ENCODE measurements at places on chromosomes 4 and X. TPM values are rescaled to one million over a fixed set of nuclear protein-coding genes. Genes with fewer than 3 reads are reported as not detected.

DNA sequence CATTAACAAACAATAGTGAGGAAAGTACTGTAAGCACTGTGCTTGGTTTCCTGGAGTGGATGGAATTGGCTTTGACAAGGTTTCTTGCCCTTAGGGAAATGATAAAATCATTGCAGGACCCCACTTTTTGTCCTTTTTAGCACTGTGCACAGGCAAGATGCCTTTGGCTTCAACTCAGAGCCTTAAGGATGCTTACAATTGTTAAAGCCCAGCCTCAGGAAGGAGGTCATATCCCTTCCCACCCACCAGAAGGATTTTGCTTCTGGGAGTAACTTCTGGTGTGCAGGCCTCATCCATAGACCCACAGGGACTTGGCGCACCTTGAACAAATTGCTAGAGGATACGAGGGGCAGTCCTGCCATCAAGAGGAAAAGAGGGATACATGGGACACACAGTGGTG is 44.5 kb downstream of the STARD8 start:
- no peak for DNase-seq

- DNase-seq = no peak
Measured at GRCh38 chrX:44507292-44507691, 35.4 kb downstream of the FUNDC1 start.

DNA sequence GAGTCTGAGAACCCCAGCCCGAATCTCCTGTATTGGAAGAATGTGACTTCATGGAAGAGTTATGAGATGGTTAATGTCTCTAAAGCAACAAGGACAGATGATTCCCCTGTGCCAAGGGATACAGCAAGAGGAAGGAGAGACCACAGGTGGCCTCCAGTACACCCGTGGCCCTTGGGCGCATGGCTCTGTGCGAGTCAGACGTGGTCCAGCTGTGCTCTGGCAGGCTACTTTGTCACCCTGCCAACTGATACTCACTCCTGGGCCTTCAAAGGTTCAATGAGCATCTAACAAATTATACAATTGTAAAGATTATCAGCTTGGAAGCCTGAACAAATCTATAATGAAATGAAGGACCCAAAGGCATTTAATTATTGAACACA is 71.7 kb downstream of the NYX start:
- DNase-seq = no peak

- no peak for DNase-seq
Measured at GRCh38 chr4:176276710-176277109, 7.7 kb upstream of the ASB5 start.

GRCh38 chrX:20995829-20996228 is 378.4 kb upstream of the CNKSR2 start:
- DNase-seq = no peak

- no peak for DNase-seq
Measured at GRCh38 chrX:2697741-2698299, 6.7 kb downstream of the CD99 start.

DNA sequence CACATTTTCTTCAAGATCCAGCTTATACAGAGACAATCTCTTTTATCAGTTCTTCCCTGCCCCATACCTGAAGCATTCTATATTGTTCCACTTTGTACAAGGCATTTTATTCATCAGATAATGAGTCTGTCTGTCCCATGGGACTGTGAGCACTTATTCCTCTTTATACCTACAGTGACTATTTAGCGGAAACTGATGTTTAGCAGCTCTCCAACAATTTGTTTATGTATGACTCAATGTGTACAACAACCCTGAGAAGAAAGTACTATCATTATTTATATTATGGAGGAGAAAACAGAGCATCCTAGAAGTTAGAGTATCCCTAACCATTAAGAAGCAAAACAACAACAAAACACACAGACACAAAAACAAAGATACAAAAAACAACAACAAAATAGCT is 306.5 kb downstream of the PRDM5 start:
- no peak for DNase-seq

- no peak for DNase-seq
Measured at GRCh38 chrX:18210470-18210869, 10.2 kb downstream of the BEND2 start.

DNA sequence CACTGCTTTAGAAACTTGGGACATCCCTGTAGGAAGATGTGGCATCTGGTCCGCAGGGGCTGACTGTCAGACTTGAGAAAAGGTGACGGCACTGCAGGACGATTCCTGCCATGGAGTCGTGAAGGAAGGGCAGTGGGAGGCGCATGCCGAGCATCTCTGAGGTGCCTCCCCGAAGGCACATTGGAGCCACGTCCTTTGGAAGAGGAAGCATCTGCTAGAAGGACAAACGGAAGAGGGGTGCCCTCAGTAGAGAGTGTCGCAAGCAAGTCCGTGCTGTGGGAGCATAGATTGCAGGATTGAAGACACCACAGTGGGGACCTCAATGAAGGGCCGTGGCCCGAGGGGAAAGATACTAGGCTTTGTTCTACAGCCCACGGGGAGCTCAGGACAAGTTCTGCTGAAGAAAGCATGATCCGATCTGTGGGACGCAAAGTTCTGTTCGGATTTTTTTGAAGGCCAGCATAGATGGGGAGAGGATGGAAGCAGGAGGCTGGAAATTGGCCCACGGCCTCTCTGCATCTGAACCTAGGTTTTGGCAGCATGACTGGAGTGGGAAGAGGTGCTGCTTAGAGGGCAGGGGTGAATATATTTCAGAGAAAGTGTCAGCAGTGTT is 24.2 kb upstream of the HELT start:
- DNase-seq = no peak

DNA sequence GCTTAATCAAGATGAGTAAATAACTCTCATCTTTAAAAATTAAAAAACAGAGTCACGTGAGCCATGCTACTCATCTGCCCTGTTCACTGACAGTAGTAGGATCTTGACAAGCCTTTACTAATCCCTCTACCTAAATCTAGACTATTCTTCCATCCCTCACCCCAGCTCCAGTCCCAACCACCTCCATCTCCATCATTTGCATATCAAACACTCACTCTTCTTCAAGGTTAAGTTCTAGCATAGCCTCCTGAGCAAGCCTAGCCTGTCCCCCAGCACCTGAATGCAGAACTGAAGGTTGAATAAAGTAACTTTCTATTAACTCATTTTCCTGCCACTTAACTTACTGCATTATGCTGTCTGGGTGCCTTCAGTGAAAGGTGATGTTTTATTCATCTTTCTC is 72.5 kb downstream of the YIPF7 start:
- no peak for DNase-seq

DNA sequence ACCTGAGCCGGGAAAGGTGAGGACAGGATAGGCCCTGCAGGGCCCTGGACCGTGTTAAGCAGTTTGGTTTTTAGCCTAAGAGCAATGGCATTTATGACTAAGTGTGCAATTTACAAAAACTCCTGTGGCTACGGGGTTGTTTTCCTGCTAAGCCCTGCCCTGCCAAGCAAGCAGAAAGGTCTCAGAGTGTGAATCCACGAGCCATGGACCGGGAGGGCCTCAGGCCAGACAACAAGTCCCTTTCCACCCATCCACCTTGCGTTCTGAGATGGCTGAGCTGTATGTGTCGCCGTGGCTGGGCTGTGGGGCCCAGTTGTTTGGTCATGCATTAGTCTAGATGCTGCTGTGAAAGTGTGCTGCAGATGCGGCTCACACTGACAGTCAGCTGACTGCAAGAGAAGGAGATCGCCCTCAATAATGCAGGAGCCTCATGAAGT is 33.9 kb upstream of the AFAP1 start:
- no peak for DNase-seq

- DNase-seq = no peak
Measured at GRCh38 chr4:53515076-53515475, 76.2 kb downstream of the LNX1 start.

- no peak for DNase-seq
Measured at GRCh38 chr4:137470806-137471205, 61.5 kb downstream of the PCDH18 start.

GRCh38 chr4:102641793-102642192 is 119.0 kb downstream of the MANBA start:
- DNase-seq = no peak

GRCh38 chr4:152999346-153000075 is 63.4 kb downstream of the FHDC1 start:
- DNase-seq = no peak

GRCh38 chr4:115844180-115844579 is 730.8 kb upstream of the NDST4 start:
- DNase-seq = no peak

GRCh38 chr4:26319949-26320537 is 771 bp upstream of the RBPJ start:
- no peak for DNase-seq

GRCh38 chr4:154998284-154998683 is 210.2 kb upstream of the NPY2R start:
- DNase-seq = no peak

- DNase-seq = no peak
Measured at GRCh38 chrX:40467454-40467853, 113.3 kb upstream of the ATP6AP2 start.

DNA sequence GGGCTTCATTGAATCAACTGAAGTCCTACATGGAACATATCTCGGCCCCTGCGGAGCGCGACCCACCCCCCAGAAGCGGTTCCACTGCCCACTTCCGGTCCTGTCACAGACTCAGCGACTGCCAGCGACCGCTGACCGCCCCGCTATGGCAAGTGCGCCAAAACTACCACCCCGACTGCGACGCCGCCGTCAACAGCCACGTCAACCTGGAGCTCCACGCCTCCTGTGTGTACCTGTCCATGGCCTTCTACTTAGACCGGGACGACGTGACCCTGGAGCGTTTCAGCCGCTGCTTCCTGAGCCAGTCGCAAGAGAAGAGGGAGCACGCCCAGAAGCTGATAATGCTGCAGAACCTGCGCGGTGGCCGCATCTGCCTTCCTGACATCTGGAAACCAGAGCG is 14.8 kb upstream of the FAM47A start:
- DNase-seq = no peak

DNA sequence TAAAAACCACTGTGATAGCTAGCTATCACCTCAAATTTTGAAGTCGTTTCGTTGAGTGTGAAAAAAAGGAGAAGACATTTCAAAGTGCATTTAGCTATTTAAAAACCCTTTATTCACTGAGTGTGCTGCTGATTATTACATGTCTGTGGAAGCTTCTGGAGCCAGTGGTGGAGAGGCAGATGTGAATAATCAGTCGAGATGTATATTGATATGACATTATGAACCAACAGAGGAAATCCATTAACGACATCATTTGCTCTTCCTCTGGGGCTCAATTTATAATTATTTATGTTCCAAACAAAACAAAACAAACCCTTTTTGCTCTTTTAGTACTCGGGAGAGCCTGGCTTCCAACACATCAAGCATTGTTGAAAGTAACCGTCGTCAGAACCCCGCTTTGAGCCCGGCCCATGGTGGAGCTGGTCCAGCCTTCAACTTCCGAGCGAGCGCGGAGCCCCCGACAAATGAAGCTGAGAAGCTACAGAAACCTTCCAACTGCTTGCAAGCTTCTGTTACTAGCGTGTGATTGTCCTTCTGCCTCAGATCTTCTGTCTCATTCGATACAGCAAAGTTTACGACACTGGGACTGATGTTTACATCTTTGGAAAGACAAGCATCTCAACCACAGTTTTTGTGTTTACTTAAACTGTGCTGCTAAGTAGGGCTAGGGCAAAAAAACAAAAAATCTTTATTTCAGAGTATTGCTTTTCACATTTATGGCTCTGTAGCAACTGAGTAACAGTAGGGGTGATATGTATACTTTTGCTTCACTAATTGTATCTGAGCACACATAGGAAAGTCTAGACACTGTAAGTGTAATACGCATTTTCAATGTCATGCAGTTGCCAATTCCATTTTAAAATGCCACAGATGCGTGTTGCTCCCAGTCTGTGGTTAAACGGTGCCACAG is 111.9 kb downstream of the STOX2 start:
- DNase-seq = no peak

GRCh38 chr4:186189656-186190055 is 1.7 kb upstream of the CYP4V2 start:
- DNase-seq = no peak

DNA sequence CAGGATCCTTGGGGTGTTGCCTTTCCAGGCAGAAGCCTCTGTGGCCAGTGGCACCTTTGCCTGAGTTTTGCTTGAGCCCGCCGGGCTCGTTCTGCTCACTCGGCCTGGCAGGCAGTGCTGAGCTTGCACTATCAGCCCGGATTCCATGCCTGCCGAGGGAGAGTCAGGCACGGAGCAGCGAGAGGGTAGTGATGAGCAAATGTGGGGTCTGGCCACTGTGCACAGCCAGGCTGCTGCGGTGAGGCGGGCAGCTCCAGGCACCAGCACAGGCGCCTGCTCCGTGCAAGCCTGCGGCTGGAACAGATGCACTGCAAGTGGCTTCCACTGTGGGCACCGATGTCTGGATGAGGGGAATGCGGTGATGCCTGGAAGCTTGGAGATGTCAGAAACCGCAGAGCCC is 619.2 kb downstream of the RAPGEF2 start:
- no peak for DNase-seq

- no peak for DNase-seq
Measured at GRCh38 chr4:139525414-139525813, 30.6 kb downstream of the SETD7 start.

DNA sequence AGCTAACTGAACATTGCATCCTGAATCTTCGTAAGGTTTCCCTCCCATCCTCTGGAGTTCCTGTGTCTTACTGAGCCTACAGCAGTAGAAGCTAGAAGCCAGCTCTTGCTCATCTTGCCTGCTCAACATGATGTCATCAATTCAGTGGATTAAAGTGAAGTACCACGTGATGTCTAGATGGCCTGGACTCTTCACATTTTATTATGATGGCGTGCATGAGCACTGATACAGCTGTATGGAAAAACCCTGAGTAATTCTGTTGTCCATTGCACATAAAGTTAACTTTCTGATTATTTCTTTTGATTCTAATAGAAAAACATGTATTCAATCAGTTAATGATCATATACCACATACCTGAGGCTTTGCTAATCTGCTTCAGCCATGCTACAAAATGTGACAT is 2387.7 kb upstream of the TENM3 start:
- no peak for DNase-seq

DNA sequence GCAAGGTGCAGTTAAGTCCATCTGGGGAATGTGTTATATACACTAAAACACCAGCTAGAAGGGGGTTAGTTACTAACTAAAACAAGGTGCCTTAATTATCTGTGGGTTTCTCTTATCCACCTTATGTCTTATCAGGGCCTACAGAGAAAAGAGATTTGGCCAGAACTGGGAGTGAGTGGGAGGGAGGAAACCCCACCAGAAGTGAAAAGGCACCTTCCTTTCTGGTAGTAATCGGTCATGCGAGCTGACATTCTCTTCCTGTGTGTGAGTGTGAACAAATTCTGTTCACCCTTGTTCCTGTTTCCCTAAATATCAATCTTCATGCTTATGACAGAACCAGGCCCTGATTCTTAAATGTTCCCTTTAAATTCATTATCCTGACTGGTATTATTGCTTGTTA is 43.5 kb downstream of the SRPX2 start:
- DNase-seq = no peak

The TLR2 gene
- total RNA-seq = 19.1 TPM

The USP17L19 gene
- total RNA-seq = not detected

The CENPVL2 gene
- total RNA-seq = not detected

The SLC16A2 gene
- total RNA-seq = 26.1 TPM

The LDB2 gene
- total RNA-seq = 298 TPM

The CT45A1 gene
- not detected for total RNA-seq

The BBS7 gene
- 10.3 TPM for total RNA-seq

The TKTL2 gene
- not detected for total RNA-seq
